NCI-H526 treated with DMSO at 0.1 percent for 48 hours (cell line): ENCODE measurements at places on chromosomes 11 and 22.

DNA sequence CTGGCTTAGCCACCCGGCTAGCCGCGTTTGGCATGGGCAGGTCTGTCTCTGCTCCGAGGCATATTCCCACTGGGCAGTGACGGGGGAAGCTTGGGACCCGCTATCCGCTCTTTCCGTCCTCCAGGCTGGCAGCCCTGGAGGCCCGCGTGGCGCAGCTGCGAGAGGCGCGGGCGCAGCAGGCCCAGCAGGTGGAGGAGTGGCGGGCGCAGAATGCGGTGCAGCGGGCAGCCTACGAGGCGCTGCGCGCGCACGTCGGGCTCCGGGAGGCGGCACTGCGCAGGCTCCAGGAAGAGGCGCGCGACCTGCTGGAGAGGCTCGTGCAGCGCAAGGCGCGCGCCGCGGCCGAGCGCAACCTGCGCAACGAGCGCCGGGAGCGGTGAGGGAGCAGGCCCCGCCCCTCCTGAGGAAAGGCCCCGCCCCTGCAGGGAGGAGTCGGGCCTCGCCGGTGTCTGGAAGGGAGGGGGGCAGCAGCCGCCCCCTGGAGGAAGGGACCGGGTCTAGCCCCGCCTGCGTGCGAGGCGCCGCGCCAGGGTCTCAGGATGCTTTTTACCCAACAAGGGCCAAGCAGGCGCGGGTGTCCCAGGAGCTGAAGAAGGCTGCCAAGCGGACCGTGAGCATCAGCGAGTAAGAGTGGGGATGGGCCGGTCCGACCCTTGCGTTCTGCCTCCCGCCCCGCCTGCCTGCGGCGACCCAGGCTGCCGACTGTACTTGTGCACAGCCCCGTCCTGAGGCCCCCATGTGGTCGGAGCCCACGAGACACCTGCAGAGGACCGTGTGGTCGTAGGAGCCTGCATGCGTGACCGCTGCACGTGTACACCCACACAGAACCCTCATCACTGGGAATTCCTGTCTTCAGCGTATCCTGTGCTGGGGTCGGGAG lies 7.9 kb downstream of the ATG16L2 start:
- DNase-seq, result peak; percentile 92

DNA sequence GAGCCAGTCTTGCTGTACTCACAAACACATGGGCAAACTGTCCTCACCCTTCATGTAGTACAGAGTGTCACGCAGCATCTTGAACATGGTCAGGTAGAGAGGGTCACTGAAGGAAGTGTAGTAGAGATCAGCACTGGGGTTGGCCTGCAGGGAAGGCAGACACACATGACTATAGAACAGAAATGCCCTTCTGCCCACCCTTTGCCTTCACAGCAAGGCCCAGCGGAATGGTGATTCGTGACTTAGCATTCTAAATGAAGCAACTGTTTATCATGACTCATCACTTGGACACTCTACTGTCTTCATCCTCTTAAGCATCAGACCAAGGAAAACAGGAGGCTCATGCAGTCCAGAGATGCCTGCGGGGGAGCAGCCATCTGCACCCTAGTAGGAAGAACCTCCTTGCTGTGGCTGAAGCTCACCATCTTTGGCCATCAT lies 33.4 kb downstream of the SERPIND1 start:
- DNase-seq, result no peak

GRCh38 chr22:38819387-38819940 lies 24.4 kb downstream of the NPTXR start:
- no peak for DNase-seq

GRCh38 chr11:86692746-86693145 lies 20.3 kb upstream of the ME3 start:
- DNase-seq, result no peak
